NCI-H1930 (cell line): ENCODE measurements at places on chromosomes 3 and 15.

GRCh38 chr15:50764461-50765194 lies 878 bp downstream of the SPPL2A start:
- no peak for DNase-seq

DNA sequence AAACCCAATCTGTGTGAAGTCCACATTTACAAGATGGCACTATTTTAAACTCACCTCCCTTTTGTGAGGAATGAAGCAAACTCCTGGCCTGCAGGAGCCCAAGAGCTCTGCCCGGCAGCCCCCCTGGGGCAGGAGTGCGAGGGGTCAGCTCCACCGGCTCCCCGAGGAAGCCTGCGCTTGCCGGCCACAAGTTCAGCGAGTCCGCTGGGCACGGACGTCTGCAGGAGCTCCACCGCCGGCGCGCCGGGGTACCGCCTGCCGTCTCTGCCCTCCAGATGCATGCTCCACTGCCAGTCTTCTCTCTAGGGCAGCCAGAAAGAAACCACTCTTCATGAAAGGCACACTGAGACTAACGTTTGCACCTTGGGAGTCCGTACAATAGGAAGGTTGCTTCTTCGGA lies 17.5 kb downstream of the OCA2 start:
- DNase-seq = no peak

DNA sequence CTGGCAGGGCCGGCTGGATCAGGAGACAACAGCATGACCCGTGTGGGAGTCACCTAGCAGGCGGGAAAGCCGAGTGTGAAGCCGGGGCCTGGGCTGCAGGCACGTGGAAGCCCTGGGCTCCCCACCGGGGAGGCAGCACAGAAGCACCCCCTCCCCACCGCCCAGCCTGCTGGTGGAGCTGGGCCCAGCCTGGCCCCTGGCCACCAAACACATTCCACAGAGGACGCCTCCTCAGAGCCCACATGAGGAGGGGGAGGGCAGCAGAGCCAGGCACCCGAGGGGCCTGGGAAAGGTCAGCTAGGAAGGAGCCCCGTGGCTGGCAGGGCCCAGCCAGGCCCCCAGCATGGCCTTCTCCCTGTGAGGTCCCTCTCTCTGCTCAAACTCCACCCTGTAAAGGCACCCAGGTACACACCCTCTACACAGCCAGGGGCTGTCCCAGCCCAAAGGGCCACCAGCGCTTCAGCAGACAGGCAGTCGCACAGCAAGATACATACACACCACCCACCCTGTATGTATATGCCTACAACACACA lies 4.5 kb downstream of the PLXNB1 start:
- DNase-seq = no peak

GRCh38 chr3:47766186-47766585 lies 15.5 kb downstream of the SMARCC1 start:
- no peak for DNase-seq

DNA sequence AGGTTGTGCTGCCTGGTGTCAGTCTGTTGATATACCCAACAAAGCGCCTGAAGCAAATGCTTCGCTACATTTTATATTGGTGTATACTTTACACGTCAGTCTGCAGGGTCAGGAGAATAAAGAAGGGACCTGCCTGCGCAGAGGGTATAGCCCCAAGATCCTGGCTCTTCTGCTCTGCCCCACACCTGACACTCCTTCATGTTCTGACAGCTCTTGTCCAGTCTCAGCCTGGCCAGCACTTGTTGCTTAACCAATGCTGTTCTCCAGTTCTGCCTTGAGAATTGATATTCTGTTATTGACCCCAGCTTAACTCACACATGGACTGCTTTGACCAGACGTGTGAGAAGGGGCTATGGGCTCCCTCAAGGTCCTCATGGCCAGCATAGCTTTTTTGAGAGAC lies 35.8 kb upstream of the BSN start:
- DNase-seq = no peak

DNA sequence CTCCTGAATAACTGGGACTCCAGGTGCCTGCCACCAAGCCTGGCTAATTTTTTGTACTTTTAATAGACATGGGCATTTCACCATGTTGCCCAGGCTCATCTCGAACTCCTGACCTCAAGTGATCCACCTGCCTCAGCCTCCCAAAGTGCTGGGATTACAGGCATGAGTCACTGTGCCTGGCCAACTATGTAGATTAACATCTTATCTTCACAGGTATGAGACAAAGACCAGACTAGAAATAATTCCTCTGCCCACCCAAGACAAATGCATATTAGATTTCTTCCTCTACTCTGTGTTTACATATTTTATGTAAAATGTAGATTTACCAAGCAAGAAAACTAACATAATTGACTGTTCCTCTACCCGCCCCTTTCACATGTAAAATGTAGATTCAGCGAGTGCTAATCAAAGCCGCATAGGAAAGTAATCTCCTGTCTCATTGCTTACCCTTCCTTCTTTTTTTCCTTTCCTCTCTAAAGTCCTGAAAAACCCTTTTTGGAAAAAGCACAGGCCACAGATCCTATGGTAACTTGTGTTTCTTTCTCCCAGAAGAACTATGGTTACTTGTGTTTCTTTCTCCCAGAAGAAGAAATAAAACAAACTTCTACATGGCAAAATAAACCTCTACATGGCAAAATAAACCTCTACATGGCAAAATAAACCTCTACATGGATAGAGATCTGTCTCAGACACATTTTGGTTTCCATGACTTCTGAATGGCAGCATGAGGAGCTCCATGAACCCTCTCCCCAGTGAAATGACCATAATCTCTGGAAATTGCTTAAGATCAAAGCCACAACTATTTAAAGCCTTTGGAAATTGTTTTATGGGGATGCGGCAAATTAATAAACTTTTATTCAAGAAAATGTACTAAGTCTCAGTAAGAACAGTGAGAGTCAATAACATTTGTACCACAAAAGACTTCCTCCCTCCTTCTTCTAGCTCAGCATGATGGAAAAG lies 9.1 kb upstream of the ABHD2 start:
- DNase-seq = no peak

GRCh38 chr3:126208606-126209256 lies 28.3 kb upstream of the ALDH1L1 start:
- DNase-seq = no peak

DNA sequence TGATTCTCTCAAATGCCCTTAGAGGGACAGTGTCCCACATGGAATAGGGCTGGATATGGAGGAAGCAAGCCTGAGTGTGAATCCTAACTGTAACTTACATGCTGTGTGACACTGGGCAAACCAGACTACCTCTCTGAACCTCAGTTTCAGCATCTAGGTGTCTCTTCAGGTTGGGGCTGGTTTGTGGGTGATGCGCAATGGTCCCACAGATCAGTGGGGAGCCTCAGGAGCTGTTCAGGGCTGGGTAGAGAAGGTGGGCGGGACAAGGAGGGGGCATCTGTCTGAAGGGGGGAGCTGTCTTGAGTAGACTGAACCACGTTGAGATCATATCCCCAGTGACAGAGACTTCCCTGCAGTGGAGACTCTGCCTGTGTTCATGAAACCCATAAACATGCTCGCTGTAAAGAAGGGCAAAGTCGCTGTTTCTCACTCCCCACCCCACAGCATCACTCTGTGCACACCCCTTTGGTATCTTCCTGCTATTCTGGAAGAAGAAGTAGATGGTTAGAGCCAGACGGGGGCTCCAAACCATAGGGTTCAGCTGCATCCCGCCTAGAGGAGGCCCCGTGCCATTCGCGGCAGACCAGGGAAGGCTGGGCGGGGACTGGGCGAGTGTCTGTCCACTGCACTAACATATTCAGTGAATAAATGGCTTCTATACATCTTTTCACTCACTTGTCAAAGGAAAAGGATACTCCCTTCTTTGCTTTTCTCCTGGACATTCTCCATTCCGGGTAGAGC lies 28.4 kb downstream of the SRPRB start:
- no peak for DNase-seq

GRCh38 chr15:35320911-35321310 lies 225.1 kb downstream of the DPH6 start:
- no peak for DNase-seq

DNA sequence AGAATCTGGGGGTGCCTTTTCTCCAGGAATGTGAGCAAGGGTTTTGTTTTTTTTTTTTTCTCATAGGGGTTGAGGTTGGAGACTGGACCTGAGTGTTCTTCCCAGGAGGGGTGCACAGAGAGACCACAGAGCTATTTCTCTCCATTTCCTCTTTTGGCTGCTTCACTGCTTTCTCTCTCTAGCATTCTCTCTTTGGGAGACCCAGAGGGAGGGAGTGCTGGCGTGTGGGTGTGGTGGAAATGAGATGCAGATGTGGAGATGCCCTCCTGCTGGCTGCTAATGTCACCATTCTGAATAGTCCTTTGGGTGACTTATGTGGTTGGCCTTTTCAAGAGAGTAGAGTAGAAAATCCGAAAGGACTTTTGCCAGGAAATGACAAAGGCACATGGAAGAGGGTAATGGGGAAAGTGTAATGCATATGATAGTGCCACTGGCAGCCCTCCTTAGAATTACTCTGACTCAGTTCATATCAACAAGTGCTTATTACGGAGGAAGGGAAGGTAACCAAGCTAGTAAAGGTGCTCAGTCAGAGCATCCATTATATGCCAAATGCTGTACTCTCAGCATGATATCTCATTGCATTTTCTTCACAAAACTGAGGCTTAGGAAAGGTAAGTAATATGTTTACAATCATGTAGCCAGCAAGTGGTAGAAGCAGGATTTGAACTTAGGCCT lies 1.9 kb downstream of the SYN2 start:
- DNase-seq = no peak

DNA sequence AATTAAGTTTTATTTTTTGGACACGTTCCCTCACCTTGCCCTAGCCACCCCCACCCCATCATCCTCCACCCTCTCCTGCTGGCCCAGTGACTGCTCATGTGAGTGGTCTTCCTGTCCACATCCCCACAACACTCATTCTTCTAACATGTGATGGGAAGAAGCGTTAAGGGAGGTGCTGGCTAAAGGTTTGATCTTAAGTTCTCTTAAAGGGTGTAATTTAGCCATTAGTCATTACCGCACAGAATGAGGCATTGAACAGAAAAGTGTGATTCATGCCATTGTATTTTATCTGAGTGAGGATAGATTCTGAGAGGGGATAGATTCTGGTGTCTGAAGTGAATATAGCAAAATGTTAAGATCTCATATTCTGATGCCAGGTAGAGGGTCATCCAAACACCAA lies 272.9 kb upstream of the TPM1 start:
- DNase-seq = no peak

DNA sequence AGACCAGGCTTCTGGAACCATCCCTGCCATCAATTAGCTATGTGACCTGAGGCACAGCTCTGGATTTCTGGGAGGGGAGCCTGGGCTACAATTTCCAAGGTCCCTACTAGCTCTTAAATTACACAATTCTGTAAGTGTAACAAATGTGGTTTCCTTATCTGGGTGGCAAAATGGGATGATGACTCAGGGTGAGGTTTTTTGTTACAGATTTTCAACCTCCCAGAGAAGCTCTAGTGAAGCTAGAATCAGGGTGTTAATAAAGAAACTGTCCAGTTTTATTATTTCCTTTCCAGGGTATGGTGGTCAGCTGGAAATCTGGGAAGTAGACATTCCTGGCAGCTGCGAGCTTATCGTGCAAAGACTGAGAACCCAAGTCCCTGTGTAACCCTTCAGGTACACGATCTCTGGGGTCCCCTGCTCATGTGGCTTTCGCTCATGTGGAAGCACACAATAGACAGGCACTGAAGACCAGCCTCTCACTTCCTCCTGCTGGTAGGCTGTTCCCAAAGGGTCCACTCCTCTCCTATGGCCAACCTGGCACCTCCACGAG lies 7.3 kb downstream of the RAB27A start:
- no peak for DNase-seq

DNA sequence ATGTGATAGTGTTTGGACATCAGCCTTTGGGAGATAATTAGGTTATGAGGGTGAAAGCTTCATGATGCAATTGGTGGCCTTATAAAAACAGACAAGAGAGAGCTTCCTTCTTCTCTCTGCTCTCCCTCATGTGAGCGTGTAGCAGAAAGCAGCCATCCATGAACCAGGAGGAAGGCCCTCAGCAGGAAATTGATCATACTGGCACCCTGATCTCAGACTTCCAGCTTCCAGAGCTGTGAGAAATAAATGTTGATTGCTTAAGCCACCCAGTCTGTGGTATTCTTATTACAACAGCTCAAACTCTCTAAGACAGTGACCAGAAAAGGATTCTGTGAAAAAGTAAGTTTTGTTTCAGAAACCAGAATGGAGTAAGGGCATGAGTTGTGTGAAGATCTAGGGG lies 13.3 kb downstream of the STAC start:
- DNase-seq = no peak

DNA sequence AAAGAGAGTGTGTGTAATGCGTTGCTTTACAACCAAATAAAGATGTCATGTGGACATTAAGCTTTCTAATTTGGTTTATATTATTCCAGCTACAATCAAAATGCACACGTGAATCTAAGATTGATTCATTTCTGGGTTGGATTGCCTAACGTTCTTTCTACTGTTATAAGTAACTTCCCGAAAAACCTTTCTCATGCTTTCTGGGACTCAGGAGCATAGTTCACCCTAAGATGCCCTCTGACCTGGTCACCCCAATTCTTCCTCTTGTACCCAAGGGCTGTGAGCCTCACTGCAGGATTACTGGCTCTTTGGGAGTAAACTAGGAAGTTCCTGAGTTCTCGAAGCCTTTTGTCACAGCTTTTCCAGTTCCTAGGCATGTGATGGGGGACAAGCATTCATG lies 12.7 kb upstream of the LMCD1 start:
- no peak for DNase-seq

GRCh38 chr3:12758025-12758781 lies 856 bp downstream of the TMEM40 start:
- DNase-seq = no peak

- DNase-seq = no peak
Observed at GRCh38 chr3:184160456-184160855, 5.3 kb downstream of the DVL3 start.

DNA sequence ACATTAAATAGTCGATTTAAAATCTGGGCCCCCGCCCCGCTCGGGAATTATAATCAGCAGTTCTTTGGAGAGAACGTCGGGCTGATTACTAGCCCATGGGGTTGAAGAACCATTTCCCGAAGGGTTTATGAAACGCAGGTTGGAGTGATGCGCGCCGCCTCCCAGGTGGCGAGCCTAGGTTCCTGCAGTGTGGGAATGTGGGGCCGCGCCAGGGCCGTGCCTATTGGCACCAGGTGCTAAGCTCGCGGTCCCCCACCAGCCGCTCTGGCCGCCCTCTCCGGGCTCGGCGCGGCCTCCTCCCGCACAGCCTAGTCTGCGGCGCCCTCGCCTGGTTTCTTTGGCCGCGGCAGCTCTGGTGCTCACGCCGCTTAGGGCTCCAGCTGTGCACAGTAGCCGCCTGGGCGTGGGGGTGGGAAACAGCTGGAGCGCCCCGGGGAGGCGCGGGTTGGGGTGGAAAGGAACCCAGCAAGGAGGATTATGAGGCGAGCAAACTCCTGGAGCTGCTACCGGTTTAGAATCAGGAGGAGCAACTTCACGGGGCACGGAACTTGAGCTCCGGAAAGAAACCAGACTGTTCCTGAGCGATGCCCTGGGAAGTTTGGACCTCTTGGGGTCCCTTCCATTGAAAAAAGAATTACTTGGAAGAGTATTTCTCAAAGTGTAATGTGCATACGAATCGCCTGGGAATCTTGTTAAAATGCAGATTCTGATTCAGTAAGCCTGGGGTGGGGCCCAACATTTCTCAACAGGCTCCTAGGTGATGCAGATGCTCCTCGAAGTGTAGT lies 5.6 kb upstream of the MECOM start:
- DNase-seq = peak; percentile 48
